ENCODE measurements at places on chromosomes 7 and 10.

DNA sequence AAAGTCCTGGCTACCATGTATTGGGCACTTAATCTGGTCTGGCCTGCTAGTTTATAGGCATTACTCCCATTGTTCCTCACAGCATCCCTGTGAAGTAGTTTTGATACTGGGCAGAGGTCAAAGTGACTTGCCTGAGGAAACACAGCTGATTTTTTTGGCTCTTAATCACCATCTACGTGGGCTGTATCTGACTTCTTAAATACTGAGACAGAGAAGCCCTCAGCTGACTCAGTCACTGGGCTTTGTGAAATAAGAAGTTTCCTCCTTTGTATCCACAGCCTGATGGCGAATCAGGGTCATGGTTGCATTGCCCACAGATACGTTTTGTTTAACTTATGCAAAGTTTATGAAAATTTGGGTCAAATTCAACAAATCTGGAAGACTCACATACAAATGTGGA, 13.2 kb downstream of the TACR2 start:
- no peak for DNase-seq

DNA sequence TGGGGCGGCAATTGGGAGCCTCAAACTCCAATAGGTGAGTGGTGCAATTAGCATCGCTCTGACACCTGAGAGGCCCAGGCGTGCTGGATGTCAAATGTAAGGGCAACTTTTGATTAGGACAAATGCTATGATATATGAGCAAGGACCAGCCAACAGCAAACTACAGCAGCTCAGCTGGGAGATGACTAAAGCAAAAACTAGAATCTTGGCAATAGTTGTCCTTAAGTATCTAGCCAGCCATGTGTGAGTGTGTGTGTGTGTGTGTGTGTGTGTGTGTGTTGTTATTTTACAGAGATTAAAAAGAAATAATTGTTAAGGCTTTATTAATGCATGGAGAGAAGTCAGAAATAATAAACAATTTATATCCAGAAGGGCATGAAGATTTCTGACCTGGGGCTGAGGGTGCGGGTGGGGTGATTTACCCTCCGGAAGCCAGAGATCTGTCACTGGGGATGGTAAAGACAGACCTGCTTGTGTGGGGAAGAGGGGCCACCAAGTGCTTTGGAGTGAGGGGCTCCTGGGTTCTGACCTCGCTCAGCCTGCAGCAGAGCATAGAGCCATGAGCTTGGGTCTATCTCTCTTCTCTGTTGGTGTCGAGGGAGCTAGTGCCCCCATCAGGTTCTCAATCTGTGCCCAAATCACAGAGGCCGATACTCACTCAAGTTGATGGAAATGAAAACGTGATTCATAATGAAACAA, 77.3 kb downstream of the EMX2 start:
- DNase-seq = no peak

GRCh38 chr10:78914060-78914378, 154.7 kb upstream of the ZMIZ1 start:
- no peak for DNase-seq

GRCh38 chr7:48938539-48939295, 14.4 kb downstream of the CDC14C start:
- DNase-seq = no peak

DNA sequence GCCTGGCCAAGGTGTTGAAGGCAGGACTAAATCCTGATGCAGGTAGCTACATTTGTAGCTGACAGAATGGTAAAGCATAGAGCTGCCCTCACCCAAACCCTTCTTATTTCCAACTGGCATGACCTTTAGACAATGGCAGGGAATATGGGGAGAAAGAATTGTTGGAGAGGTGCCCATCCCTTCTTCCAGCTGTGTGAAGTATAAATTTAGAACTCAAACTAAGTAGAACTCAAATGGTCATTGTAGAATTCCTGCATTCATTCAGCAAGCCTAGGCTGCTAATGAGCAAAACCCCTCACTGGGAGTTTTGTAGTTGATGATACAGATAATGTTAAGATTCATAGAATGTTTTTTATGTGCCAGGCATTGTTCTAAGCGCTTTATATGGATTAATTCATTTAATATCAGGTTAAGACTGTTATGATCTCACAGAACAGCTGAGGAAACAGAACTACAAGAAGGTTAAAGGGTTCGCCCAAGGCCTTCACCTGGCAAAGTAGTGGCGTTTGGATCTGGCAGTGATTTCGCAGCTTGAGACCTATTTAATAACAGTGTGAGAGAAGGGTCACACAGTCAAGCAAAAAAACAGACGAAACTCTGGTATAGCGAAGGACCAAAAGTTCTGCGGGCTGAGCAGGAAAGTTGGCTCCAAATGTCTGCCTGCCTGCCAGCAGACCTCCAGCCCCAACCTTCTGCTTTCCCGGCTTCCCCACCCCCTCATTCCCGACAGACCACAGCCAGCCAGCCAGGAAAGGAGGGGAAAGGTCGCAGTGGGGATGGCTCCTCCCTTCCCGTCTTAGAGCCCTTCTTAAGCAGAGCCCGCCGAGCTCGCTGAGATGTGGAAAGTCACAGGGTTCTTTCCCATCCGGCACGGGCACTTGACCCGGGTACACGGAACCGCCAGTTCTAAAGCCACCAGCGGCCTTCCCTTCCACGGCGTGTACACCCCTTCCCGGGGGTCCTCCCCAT, 1.6 kb upstream of the HILPDA start:
- no peak for DNase-seq

- no peak for DNase-seq
Measured at GRCh38 chr10:71092812-71093401, 119.5 kb upstream of the UNC5B start.

GRCh38 chr10:43209651-43210141, 57.2 kb downstream of the RASGEF1A start:
- DNase-seq = no peak
